Vagina (tissue), 2 donors: ENCODE measurements at places on chromosomes 11 and 22.
A peak's percentile ranks its signal among the peaks of the same experiment; 100 is the strongest.

GRCh38 chr22:23847991-23848864 lies 9.4 kb upstream of the DERL3 start:
- H3K27ac ChIP-seq = no peak overlapping the region
- H3K4me1 ChIP-seq = peaks cover 47% of the 10 kb centered on the region
- H3K4me3 ChIP-seq = no peak overlapping the region
- no peaks in the 10 kb centered on the region for H3K27me3 ChIP-seq

GRCh38 chr22:27978317-27978716 lies 59.3 kb upstream of the PITPNB start:
- no peak overlapping the region for H3K4me3 ChIP-seq
- no peak for DNase-seq
- H3K4me1 ChIP-seq = peaks cover 2% of the 10 kb centered on the region

DNA sequence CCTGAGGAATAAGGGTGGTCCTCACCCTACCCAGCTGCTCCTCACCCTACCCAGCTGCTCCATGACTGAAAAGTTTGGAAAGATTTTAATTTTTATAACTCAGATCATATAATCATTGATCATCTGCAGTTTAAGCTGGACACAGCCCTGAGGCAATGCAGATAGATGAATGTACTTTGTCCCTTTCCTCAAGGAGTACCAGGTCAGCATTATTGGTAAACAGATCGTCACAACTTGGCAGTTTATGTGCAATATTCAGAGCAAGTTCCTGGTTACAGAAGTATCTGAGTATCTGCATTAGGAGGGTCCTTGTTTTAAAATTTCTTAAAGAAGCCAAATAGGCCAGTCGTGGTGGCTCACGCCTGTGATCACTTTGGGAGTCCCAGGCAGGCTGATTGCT lies 3.6 kb downstream of the TNRC6B start:
- peaks cover 86% of the 10 kb centered on the region for H3K4me1 ChIP-seq
- H3K27me3 ChIP-seq = no peaks in the 10 kb centered on the region
- H3K27ac ChIP-seq = peak overlapping the region; percentile 10
- no peaks in the 10 kb centered on the region for H3K36me3 ChIP-seq
- no peak for DNase-seq

GRCh38 chr11:1920128-1920908 lies 815 bp downstream of the TNNT3 start:
- no peaks in the 10 kb centered on the region for H3K27me3 ChIP-seq
- H3K4me1 ChIP-seq = peaks cover 53% of the 10 kb centered on the region
- no peak for DNase-seq
- H3K36me3 ChIP-seq = no peaks in the 10 kb centered on the region
- H3K27ac ChIP-seq = no peak overlapping the region

GRCh38 chr11:9075556-9075955 lies 15.8 kb downstream of the SCUBE2 start:
- no peak overlapping the region for H3K4me3 ChIP-seq
- DNase-seq = no peak
- H3K36me3 ChIP-seq = no peaks in the 10 kb centered on the region
- H3K27me3 ChIP-seq = no peaks in the 10 kb centered on the region
- no peak overlapping the region for H3K27ac ChIP-seq

DNA sequence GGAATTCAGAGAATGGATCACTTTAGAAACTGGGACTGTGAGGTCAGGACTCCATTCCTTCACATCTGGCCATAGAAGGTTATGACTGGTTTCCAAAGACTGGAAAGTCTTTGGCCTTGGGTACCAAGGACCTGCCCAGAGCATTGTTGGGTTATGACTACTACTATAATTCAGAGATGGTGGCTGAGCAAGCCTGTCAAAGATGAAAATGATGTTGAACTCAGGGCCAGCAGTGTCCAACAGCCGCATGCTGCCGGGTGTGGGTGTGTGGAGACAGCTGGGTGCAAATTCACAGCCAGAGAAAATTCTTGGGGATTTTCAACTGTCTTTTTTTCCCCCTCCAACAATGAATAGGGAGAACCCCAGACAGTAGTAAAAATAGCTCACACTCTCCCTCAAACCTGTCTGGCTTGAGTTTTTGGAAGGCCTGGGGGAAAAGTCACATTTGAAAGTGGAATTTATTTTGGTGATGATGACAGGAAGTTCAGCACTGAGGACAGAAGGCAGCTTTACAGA lies 166.8 kb upstream of the NCAM1 start:
- no peaks in the 10 kb centered on the region for H3K27me3 ChIP-seq
- no peaks in the 10 kb centered on the region for H3K36me3 ChIP-seq
- no peak overlapping the region for H3K27ac ChIP-seq
- H3K4me1 ChIP-seq = no peaks in the 10 kb centered on the region

GRCh38 chr11:78063440-78064181 lies at the start of gene THRSP:
Gene THRSP, plus strand, starts transcription at chr11:78063861. Its CDS starts 21 bp downstream, at chr11:78063882.
- DNase-seq = no peak
- peaks cover 15% of the 10 kb centered on the region for H3K4me1 ChIP-seq
- H3K36me3 ChIP-seq = no peaks in the 10 kb centered on the region
- H3K4me3 ChIP-seq = no peak within 1 kb of the TSS
- H3K27me3 ChIP-seq = no peaks in the 10 kb centered on the region
- no peak within 1 kb of the TSS for H3K27ac ChIP-seq

DNA sequence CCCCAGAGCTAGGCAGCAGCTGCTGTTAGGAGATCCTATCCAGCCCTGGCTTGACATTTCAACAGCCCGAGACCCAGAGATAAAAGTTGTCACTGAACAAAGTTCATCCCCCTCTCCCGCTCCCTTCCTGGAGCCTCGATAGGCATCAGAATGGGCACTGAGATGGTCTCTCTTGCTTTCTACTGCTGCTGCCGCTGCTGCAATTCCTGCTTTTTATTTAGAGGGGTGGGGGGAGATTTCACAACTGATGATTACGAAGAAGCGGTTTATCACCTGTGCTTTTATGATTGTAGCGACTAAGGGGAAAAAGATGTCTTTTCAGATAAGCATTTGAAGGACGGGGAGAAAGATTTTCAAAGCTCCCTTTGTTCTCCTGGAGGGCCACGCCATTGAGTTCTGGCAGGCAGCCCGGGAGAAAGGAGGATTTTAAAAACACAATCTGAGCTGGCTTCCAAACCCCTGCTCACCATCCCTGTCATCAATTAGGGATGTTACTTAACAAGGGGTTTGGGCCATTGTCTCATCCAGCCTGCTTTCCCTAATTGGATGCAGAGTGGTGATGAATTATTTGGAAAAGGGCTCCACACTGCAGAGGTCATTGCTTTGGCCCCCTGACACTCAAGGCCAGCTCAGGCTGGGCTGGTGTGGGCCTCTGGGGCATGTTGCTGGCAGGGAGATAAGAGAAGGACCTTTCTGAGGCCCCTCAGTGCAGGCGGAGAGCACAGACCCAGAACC lies 344.7 kb downstream of the BUD13 start:
- DNase-seq = no peak
- H3K4me1 ChIP-seq = peaks cover 14% of the 10 kb centered on the region
- no peaks in the 10 kb centered on the region for H3K27me3 ChIP-seq
- H3K27ac ChIP-seq = no peak overlapping the region
- H3K36me3 ChIP-seq = no peaks in the 10 kb centered on the region
- H3K4me3 ChIP-seq = no peak overlapping the region

DNA sequence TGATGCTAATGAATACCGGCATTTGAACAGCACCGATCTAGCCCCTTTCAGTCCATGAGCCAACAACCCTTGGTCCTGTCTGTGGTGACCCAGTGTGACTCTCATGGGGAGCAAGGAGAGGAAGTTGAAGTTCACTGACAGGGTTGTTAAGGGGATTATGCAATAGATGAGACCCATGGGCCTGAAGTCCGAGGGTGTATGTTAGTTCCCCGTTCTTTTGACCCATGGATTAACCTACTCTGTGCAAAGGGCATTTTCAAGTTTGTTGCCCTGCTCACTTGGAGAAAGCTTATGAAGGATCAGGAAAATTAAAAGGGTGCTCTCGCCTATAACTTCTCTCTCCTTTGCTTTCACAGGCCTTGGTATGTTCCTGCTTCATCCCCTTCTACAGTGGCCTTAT lies 4.9 kb downstream of the PNPLA3 start:
- DNase-seq = no peak
- H3K4me1 ChIP-seq = peaks cover 17% of the 10 kb centered on the region
- no peak overlapping the region for H3K27ac ChIP-seq
- H3K36me3 ChIP-seq = no peaks in the 10 kb centered on the region
- H3K4me3 ChIP-seq = no peak overlapping the region

DNA sequence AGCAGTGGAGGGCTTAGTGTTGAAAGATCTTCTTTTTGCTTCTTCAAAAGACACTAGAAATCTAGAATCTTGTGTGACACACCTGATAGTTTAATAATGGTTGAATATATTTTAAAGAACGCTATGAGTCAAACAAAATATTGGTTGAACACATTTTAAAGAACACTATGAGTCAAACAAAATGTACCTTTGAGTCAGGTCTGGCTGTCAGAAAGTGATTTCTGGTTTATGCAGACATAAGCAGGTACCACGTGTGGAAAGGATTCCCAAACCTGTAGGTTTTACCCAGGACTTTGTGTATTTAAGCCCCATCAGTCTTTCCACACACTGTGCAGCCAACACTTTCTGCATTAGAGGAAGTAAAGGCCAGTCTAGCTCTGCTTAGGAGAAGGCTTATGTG lies 366.7 kb upstream of the TENM4 start:
- no peaks in the 10 kb centered on the region for H3K27me3 ChIP-seq
- no peak for DNase-seq
- no peak overlapping the region for H3K27ac ChIP-seq
- no peaks in the 10 kb centered on the region for H3K4me1 ChIP-seq
- H3K36me3 ChIP-seq = no peaks in the 10 kb centered on the region
- H3K4me3 ChIP-seq = no peak overlapping the region

GRCh38 chr11:27212248-27212780 lies 150.7 kb downstream of the CCDC34 start:
- H3K4me3 ChIP-seq = no peak overlapping the region
- no peak for DNase-seq
- no peaks in the 10 kb centered on the region for H3K27me3 ChIP-seq
- peaks cover 52% of the 10 kb centered on the region for H3K4me1 ChIP-seq
- H3K36me3 ChIP-seq = no peaks in the 10 kb centered on the region

DNA sequence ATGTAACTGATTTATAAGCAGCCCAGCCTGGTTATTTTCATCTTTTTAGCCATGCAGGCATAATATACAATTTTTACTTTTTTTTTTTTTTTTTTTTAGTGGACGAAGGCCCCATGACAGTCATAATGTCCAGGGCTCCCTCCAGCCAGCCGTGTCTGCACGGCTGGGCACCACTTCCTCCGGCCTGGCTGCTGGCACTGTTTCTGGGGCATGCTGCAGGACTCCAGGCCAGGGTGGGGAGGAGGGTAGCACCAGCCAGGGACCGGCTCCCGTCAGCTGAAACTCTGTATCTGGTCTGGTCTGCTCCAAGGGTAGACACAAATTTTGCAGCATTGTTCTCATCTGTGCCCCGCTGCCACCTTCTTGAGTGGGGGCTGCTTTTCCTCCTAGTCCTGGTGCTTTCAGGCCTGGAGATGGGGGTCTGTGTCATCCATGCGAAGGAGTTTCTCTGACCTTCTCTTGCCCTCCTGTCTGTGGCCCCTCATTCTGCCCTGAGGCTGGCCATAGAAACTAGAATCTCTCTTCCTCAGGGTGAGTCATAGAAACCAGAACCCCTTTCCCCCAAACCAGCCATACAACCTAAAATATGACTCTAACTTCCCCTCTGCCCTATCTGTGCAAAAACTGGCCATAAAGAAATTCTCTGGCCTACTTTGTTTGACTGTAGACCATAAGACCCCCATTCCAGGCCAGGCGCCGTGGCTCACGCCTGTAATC lies 9.2 kb upstream of the RRP7A start:
- no peak overlapping the region for H3K27ac ChIP-seq
- no peaks in the 10 kb centered on the region for H3K4me1 ChIP-seq
- H3K4me3 ChIP-seq = no peak overlapping the region
- no peaks in the 10 kb centered on the region for H3K27me3 ChIP-seq
- no peak for DNase-seq

DNA sequence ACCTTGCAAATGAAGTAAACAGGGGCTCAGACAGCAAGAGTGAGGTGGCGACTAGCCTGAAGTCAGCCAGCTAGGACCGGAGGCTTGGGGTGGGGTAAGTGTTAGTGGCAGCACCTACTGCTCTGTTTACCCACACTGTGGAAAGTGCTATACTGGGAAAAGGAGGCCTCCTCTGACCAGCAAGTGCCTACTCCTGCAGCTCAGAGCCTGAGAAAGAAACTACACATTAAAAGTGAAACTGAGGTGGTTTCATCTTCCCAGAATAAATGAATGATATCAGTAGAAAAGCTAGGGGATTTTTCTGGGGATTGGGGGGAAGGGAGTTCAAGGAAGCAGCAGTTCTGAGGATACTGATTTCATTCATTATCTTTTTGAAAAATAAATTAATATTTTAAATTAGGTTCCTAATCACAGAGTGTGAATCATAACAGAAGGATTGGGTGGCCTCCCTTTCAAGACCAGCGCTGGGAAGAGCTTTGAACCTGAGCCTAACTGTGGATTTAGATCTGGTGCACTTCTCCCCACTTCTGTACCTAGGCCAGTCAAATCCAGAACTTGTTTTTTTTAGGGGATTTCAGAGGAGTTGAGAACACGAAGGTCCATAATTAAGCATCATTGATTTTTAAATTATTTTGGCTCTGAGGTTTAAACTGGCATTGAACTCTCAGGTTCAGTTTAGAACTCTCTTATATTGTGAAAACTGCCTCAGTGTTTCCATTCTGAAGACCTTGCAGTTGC lies 48.1 kb upstream of the GRAMD1B start:
- H3K4me3 ChIP-seq = no peak overlapping the region
- no peak overlapping the region for H3K27ac ChIP-seq
- no peaks in the 10 kb centered on the region for H3K27me3 ChIP-seq

DNA sequence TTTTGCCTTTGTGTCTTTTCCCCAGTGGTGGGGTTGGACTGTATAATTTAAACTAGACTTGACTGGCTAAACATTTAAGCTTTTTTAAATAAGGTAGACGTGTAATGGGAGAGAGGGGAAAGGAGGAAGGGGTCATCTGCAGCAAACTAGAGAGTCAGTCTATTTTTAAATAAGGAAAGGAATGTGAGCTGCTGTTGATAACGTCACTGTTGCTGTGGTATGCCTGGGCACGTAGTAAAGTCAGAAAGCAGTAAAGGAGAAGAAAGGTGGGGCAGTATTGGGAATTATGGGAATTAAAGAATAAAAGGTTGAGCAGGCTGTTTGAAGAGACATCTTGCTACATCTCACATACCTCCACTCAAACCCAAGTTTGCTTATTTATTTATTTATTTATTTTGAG lies 80.4 kb upstream of the FSHB start:
- H3K27me3 ChIP-seq = no peaks in the 10 kb centered on the region
- H3K36me3 ChIP-seq = no peaks in the 10 kb centered on the region
- no peak overlapping the region for H3K4me3 ChIP-seq
- H3K27ac ChIP-seq = no peak overlapping the region
- H3K4me1 ChIP-seq = no peaks in the 10 kb centered on the region
- DNase-seq = no peak

DNA sequence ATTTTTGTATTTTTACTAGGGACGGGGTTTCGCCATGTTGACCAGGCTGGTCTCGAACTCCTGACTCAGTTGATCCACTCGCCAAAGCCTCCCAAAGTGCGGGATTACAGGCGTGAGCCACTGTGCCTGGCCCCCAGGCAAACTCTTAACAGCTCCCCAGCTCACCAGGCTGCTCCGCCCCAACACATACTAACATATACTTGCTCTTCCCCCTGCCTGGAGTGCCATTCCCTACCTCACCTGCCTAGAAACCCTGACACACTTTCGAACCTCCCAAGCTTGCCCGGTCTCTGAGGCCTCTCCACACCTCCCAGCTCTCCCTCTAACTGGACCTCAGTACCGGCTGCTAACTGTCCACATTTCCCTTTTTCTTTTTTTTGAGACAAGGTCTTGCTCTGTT lies 8.5 kb downstream of the MAP4K2 start:
- H3K36me3 ChIP-seq = no peaks in the 10 kb centered on the region
- H3K27me3 ChIP-seq = no peaks in the 10 kb centered on the region
- no peak overlapping the region for H3K27ac ChIP-seq
- no peaks in the 10 kb centered on the region for H3K4me1 ChIP-seq
- no peak overlapping the region for H3K4me3 ChIP-seq
